ENCODE measurements at places on chromosomes 11 and 22.

- DNase-seq: no peak
These were observed 428.9 kb upstream of the B3GAT1 start for GRCh38 chr11:134840945-134841344.

GRCh38 chr11:10728789-10729472 is 22.1 kb upstream of the CTR9 start:
- DNase-seq: no peak

GRCh38 chr11:17931595-17931994 is 81.3 kb downstream of the SERGEF start:
- no peak for DNase-seq

GRCh38 chr11:119676461-119677020 is 52.5 kb downstream of the NECTIN1 start:
- no peak for DNase-seq

DNA sequence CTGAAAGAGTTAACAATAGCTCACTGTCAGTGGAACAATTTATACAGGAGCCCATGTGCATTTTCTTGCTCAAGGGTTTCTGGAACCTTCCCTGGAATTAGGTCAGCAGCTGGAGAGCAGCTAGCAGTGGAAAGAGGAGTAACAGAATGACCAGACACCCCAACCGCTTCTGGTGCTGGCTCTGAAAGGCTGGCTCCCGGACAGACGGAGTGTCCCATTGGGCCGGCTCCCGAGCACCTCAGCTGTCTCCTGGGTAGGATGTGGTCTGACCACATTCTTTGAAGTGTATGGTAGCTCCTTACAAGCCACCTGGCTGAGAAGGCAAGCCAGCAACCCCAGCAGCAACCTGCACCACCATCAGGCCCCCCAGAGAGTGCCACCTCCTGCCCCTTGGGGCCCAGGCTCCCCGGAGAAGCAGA is 44.7 kb downstream of the ABTB2 start:
- no peak for DNase-seq

All from esophagus squamous epithelium (tissue), 5 donors.